ENCODE measurements at places on chromosomes 12 and 14. TPM values are rescaled to one million over a fixed set of nuclear protein-coding genes. Genes with fewer than 3 reads are reported as not detected.

- peak; percentile 39 for DNase-seq
Measured at GRCh38 chr12:85155791-85156190, 119.6 kb downstream of the LRRIQ1 start.

DNA sequence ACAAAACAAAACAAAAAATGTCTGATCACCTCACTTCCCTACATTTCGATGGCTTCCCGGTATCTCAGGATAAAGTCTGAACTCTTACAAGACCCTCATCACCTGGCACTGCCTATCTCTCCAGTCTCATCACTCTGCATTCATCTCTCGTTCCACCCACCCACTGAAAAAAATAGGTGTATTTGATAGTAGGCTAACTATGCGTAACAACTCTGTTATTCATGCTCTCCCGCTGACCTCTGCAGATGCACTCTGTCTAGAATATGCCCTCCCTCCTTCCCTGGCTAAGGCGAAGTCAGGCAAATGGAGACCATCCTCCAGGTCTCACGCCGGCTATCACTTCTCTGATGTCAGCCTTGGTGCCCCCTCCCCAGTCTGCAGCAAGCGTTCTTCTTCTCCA, 44.9 kb downstream of the EFCAB11 start:
- no peak for DNase-seq

- DNase-seq = peak; percentile 23
Measured at GRCh38 chr14:54818201-54819133, 84.2 kb downstream of the GCH1 start.

The OSGEP gene
- 44.5 TPM for total RNA-seq

The PTGER2 gene
- total RNA-seq = not detected
